ENCODE measurements at places on chromosomes 5 and 9.

- DNase-seq: no peak
Observed at GRCh38 chr5:22899341-22899740, 46.2 kb upstream of the CDH12 start.

DNA sequence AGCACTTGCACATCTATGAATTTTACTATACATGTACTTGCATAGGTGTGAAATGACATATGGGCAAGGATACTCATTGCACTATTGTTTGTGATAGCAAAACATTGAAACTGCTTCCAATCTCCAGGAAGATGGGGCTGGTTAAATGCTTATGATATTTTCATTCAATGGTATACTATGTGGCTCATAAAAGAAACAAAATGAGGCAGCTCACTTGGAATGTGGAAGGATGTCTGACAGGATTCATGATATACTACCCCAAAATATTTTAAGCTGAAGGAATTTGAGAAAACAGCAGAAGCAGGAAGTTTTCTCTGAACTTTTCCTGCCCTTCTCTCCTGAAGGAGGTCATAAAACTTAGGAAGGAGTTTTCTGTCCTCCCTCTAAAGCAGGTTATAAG lies 99.6 kb upstream of the CAST start:
- DNase-seq: no peak

DNA sequence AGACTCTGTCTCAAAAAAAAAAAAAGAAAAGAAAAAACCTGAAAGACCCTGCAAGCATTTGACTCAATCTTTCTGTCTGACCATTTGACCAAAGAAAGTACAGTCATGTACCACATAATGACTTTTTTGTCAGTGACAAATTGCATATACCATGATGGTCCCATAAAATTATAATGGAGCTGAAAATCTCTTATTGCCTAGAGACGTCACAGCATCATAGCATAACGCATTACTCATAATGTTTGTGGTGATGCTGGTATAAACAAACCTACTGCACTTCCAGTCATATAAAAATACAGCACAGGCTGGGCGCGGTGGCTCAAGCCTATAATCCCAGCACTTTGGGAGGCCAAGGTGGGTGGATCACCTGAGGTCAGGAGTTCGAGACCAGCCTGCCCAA lies 10.5 kb downstream of the ECM2 start:
- no peak for DNase-seq

DNA sequence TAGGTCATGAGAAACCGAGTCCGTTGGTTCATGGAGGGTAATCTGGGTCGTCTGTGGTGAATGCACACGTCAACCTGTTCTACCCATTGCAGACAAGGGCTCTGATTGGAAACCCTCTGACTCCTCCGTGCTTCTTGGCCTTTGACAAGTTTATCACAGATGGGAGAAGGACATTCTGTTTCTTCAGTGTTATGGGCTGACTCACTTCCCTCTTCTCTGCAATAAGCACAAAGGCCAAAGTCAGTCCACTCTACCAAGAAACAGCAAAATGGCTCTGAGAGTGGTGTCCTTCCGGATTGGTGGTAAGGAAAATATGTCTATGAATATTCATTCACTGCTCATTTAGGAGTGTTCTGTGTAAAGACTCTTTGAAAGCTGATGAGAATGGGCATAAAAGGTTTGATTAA lies 89.3 kb downstream of the FEM1C start:
- DNase-seq: no peak

- no peak for DNase-seq
Observed at GRCh38 chr5:170880084-170880483, 18.3 kb downstream of the RANBP17 start.

DNA sequence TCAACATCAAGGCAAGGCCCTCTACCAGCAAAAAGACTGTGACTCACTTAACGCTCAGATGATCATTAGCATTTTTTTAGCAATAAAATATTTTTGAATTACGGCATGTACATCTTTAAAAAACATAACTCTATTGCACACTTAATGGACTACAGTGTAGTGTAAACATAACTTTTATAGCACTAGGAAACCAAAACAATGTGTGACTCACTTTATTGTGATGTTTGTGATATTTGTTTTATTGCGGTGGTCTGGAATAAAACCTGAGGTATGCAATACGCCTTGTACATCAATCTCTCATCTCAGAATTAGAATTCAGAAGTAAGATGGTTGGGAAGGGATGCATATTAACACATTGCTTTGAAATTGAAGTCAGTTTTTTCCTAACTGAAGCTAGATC lies 106.9 kb upstream of the PTCH1 start:
- DNase-seq: no peak
